ENCODE measurements at places on chromosomes 5 and 9.

GRCh38 chr5:155101697-155102096 is 88.1 kb downstream of the KIF4B start:
- no peak for DNase-seq

GRCh38 chr5:28014779-28015178 is 976.4 kb upstream of the CDH9 start:
- DNase-seq: no peak

DNA sequence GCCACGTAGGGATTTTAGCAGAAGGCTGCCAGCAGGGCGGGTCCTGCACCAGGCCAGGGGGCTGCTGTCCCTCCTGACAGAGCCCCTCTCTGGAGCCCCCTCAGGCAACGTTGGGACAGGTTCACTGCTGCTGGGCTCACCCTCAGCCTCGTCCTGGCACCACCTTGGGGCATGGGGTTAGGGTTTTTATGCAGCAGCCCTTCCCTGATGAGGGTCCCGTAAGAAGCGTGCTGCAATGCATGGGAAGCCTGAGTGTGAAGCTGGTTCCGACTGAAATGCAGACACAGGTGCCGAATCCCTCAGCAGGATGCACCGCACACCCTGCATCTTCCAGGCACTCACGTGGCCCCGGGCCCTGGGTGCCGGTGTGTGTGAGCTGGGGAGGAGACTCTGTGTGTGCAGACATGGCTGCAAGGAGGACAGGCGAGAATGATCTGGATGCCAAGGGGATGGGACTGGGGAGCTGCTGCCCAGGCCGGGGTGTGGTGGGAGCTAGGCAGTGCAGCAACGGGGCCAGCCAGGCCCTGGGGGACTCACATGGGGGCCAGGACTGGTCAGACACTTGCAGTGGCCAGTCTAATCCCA is 27.1 kb downstream of the ZDHHC11B start:
- no peak for DNase-seq

- DNase-seq: no peak
Observed at GRCh38 chr9:26335116-26335515, 557.5 kb downstream of the CAAP1 start.

- no peak for DNase-seq
Observed at GRCh38 chr9:133842174-133842573, 104.0 kb upstream of the SARDH start.

- no peak for DNase-seq
Observed at GRCh38 chr9:94480205-94480604, 74.7 kb upstream of the PCAT7 start.

- DNase-seq: no peak
Observed at GRCh38 chr5:9533096-9533495, 12.8 kb downstream of the SEMA5A start.

DNA sequence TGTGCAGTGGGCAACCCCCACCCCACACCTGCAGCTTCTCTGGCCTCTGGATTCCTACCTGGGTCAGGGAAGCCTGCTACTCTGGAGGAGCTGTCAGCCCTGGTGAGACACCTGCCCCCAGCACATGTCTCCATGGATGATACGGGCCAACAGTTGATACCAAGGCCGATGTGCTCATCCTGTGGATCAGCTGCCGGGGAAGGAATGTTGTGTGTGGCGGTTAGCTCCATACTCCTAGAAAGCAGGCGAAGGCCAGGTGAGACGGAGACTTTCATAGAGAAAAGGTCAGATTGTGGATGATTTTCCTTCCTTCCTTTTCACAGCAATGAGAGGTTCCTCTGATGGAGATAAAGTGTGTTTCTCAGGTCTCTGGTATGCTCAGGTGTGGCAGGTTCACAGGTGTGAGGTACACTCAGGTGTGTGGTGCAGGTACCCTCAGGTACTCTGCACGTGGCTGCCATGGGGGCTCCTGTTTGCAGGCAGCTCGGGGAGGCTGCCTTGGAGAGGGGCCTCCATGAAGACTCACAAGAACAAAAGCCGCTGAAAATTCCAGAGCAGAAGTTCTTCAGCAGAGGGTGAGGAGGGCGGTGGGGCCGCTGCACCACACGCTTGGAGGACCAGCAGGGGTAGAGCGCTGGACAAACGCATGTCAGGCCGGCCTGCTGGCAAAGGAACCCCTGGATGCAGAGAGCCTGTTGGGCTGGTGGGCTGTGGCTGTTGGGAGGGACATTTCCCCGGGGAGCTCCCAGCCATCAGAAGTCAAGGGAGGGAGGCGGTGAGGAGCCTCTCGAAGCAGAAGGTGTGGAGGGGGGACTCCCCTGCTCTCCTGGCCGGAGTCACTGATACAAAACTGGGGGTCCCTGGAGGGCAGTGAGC is 5.1 kb upstream of the AHRR start:
- DNase-seq: no peak

- DNase-seq: no peak
Observed at GRCh38 chr9:100567856-100568255, 10.0 kb upstream of the CAVIN4 start.

GRCh38 chr5:174376056-174376455 is 330.6 kb downstream of the NSG2 start:
- DNase-seq: no peak

DNA sequence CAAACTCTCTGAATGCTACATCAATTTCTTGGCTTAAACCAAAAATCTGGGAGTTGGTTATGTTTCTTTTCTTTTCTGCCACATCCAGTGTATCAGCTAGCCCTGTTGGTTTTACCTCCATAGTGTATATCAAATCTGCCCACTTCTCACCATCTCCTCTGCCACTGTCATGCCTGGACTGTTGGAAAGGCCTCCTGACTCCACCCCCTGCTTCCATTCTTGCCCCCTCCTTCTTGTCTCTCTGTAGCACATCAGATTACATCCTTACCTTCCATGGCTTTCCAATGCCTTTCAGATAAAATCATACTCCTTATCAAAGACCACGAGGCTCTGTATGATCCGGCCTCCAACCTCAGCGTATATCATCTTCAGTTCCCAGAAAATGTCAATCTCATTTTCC is 35.4 kb downstream of the STXBP1 start:
- no peak for DNase-seq

- DNase-seq: no peak
Observed at GRCh38 chr9:3271581-3271980, 254.2 kb downstream of the RFX3 start.

DNA sequence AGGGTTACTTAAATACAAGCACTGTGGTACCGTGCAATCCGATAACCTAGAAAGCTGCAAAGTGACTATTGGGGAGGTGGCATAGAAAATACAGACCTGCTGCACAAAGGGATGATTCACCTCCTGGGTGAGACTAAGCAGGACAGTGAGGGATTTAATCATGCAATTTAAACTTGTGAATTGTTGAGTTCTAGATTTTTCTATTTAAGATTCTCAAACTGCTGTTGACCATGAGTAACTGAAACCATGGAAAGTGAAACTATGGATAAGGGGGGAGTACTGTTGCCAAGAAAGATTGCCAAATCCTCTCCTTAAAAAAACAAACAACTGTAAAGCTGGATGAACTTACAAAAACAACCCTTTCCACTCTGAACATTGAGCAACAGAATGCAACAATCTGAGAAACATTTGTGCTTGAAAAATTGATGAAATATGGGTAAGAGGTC is 61.5 kb upstream of the NUDT12 start:
- DNase-seq: no peak

GRCh38 chr5:14445576-14446290 is 135.9 kb upstream of the OTULINL start:
- DNase-seq: no peak

DNA sequence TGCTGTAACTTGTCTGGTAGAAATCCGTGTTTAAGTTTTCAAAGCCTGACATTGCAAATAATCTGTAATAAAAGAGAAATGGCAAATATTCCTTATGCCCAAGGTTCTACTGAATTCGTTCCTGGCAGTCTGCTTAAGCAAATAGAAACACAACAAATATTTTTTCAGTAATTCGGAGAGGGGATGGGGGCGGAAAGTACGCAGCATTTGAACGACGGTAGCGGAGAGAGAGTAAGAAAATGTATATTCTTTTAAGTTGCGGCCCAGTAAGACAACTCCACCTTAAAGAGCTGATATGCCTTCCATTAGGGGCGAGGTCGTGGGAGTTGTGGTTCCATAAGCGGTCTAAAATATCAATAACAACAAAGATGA is 569 bp downstream of the YIPF5 start:
- DNase-seq: no peak

DNA sequence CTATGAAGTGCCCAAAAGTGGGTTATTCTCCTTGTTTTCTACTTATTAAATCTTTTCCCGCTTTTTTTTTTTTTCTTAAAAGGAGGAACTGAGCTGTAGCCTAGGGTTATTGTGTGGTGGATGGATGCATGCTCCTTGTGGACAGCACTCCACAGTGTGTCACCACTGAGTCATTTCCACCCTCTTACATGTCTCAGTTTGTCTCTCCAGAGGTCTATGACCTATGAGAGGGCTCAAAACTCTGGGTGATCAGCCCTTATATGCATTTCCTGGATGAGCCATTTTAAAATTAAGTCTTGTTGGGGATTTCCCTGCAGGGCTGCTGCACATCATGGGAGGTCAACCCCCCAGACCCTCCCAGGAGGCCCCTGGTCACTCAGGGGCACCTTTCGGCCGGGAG is 102.2 kb upstream of the MOCS2 start:
- no peak for DNase-seq

- DNase-seq: no peak
Observed at GRCh38 chr5:72156946-72157624, 49.8 kb downstream of the MAP1B start.

DNA sequence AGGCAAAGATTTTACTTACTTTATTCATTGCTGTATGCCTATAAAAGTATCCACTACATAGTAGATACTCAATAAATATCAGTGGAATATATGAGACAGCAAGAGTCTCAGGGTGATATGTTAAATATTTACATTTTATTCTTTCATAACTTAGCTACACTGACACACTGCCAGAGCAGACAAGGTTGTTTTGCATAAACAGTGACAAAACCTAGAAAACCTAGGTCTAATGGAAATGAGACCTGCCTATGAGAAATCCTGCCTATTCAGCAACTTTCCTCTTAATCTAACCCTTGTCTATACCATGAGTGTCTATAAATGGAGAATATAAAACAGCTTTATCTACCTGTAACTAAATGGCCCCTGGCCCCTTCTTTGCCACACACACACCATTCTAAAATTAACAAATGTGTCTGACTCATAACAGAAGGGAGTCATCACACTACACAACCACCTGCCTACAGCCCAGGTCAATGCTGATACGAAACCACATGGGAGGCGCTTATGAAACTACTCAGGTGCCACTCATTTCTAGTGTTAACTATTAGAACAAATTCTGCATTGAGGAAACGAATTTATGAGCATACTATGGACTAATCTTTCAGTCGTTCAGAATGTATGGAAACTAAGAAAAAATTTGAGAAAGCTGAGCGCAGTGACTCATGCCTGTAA is 60.3 kb downstream of the UBAP2 start:
- no peak for DNase-seq

GRCh38 chr9:97560851-97561250 is 59.4 kb downstream of the TMOD1 start:
- DNase-seq: no peak

DNA sequence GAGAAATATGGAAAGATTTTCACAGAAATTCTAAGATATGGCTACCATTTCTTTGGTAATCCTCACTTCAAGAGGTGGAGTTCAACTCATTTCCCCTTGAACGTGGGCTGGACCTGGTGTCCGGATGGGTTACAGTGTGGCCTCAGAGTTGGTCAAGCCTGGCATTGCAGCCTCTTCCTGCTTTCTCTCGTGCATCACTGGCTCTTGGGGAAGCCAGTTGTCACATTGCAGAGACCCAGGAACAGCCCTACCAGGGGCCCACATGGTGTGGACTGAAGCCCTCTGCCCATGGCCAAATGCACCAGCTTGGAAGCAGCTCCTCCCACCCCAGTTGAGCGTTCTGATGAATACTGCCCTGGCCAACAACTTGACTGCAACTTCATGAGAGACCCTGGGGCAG is 47.7 kb upstream of the FCN1 start:
- DNase-seq: no peak

DNA sequence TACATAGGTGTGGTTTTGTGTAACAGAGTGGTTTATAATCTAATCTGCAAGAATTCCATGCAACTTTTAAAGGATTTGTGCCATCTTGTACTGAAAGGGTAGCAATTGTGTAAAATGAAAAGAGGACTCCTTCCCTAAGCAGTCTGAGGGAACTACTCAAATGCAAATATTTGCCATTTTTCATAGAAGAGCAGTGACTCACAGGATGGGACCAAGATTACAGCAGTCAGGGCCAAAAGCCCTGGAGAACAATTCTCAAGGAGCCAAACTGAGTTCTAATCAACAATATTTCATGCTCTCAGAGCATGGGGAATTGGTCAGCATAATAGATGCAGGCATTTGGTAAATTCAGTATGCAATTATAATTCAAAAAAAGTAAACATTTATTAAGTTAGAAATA is 495.8 kb downstream of the CHSY3 start:
- no peak for DNase-seq

DNA sequence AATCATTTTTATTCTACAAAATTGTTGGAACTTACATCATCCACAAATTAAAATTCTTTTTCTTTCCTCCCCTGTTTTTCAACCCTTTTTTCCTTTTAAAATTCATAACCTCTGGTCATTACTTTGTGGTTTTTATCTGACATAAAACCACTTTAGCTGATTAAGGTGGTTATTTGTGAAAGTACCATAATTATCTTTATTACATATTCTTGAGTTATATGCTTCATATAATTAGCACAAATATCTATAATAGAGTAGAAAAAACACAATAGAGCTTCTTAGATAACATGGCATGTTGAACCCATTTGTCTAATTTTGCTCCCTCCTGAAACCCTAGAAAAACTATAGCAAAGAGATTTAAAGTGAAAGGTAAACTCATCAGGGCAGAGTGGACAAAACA is 22.9 kb upstream of the PPIC start:
- DNase-seq: no peak

DNA sequence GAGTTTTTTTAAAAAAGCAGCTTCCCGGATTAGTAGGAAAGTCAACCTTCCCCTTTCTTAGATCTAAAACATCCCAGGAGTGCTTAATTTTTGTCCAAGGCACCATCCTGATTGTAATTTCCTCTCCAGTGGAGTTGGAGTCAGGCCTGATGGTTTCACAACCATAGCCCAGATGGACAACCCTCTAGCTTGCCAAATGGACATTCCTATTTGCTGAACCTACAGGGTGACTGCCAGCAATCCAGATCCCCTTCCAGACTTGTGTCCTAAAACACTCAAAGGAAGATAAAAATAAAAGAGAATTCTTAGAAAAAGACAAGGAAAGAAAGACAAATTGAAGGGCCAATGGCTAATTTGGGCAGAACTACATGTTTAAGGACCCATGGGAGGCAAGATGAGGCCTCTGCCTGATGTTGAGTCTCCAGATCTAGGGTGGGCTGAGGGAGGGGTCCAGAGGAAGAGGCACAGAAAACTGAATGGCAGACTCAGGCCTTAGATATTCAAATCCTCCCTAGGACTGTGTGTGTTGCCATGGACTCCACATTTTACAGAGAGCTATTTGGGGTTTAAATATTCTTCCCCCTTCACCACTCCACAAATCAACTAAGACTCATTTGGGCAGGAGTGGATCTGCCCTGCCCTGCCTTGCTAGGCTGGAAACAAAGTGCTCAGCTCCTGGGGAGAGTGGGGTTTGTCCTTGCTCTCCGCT is 38.5 kb upstream of the SLC44A1 start:
- DNase-seq: no peak

GRCh38 chr9:83259558-83259957 is 196.6 kb upstream of the RASEF start:
- DNase-seq: no peak
